ENCODE measurements at places on chromosomes 7 and 10.

DNA sequence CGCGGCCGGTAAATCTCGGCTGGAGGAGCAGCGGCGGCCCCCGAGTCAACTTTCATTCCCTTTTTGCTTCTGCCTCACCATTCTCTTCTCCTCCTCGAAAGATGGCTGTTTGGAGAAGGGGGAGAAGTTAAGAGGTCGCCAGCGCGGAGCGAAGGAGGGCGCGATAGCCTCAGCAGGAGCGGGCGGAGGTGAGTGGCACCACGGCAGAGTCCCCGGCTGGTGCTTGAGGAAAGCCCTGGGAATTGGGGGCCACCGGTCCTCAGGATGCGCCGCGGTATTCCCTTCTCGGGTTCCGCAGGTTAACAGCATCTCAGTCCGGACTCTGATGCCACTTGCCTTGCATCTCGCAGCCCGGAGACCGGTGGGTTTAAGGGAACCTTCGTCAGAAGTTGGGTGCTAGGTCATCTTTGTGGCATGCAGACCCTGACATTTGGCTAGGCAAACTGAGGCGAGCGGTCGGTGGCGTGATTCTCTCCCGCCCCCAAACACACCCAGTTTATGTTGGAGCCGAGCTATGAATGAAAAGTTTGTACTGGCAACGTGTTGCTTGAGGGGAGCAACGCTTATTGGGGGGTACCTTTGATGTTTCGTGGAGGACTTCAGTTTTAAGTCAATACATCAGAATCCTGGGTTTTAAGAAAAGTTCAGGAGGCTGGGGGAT lies 59.5 kb upstream of the PRPS1L1 start:
- no peak for DNase-seq

GRCh38 chr7:151416941-151417315 lies 7.1 kb upstream of the WDR86 start:
- no peak for DNase-seq

GRCh38 chr7:153628825-153629224 lies 423.4 kb upstream of the DPP6 start:
- DNase-seq: no peak

- peak; percentile 87 for DNase-seq
Measured at GRCh38 chr10:91590142-91590903, 42.5 kb downstream of the PPP1R3C start.

GRCh38 chr7:29285444-29285793 lies 90.8 kb downstream of the CHN2 start:
- DNase-seq: peak; percentile 25

DNA sequence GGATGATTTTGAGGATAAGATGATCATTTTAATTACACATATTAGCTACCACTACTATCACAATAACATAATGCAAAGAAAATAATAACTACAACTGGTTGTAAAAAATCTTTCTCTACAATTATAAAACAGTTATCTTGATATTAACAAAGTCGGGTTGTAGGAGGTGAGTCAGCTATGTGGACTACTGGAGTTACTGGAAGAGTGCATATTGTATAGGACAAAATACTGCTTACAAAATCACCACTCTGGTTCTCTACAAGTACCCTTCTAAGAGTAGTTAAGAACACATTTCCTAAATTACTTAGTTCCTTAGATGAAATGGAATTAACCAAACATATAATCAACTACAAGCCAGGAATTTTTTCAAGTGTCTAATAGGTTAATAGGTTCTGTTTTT lies 74.1 kb downstream of the HYCC1 start:
- DNase-seq: no peak

GRCh38 chr10:43227911-43228782 lies 38.7 kb downstream of the RASGEF1A start:
- DNase-seq: no peak

GRCh38 chr7:52794621-52795020 lies 240.8 kb upstream of the POM121L12 start:
- DNase-seq: no peak

DNA sequence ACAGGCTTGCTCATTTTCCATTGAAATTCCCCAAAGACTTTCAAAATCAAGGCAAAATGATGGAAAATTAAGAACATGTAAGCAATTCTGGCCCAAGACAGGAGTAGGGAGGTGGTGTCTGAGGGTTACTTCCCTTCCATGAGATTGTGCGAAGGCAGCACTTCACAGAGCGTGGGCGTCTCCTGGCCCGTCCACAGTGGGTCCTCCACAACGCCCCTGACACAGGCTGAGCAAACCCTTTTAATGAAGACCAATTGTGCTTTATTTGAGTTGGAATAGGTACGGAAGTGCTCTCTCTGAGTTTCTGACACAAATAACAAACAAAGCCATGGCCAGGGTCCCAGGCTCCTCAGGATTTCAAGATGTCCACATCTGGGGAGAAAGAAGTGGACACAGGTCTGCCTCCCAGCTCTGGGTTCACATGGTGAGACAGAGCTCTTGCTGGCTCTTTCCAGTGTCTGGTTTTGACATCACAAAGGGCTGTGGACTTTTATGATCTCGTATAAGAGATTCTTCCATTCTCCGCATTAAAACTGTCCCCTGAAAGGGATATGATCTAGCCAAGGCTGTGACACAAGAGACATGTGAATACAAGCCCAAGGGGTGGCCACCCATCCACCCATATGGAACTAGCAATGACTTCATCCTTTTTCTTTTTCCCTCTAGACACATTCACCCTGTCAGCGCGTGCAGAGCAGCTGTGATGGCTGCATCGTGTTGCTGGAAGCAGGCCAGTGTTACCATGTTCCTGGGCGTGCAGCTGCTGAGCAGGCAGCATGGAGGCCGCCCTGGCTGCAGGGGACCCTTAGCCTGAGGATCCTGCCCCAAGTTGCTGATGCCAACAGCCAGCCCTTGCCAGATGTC lies 145.6 kb downstream of the ADAM12 start:
- peak; percentile 67 for DNase-seq

DNA sequence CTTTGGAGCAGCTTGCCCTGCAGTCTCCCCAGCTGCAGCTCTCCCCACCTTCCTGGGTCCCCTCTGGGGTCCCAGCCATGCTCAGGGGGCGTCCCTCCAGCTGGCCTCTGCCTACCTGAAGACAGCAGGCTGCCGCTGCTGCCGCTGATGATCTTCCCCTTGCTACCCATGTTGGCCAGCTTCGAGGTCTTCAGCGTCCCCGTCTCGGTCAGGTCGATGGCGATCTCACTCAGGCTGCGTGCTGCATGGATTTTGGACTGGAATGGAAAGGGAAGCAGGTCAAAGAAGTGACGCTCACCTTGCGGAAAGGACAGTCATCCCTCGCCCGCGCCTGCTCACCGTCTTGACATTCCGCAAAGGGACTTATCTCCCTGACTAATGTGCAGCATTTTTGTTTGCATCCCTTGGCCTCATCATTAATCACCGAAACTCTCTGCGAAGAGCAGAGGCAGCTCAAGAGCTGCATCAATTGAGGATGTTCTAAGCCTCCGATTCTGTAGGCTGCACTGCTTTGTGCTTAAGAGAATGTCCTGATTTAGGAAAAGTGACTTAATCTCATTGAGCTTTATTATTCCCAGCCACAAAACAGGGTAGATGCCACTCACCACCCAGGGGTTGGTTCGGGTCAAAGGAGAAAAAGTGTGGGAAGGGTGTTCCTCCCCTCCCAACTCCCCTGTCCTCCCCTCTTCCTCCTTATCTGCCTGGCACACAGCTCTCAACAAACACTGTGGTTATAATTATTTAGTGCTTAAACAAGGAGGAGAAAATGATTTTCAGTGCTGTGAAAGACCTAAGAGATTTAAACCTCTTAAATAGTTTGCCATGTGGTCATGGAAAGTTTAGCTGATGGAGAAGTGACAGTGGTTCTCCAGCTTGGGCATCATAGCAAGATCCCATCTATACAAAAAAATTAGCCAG lies 107.3 kb downstream of the PRPF18 start:
- no peak for DNase-seq

DNA sequence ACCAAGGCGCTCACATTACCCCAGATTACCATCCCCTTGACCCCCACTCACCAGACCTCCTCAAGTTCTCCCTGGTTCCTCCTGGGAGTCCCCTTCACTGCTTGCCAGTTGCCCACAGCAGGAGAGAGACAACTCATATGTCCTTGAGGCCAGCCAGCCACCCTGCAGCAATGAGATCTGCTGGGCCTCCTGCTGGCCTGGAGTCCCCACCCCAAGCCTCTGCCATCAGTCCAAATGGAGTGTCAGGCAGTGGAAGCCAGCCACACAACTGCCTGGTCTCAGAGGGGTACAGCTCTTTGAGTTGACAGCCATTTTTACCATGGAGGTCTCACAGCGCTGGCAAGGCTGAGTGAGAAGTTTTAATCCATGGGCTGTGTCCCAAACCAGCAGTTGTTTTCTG lies 53.0 kb upstream of the EXOC4 start:
- DNase-seq: no peak

GRCh38 chr10:90028312-90028711 lies 326.9 kb downstream of the KIF20B start:
- no peak for DNase-seq
